ENCODE measurements at places on chromosomes 6 and 20.

DNA sequence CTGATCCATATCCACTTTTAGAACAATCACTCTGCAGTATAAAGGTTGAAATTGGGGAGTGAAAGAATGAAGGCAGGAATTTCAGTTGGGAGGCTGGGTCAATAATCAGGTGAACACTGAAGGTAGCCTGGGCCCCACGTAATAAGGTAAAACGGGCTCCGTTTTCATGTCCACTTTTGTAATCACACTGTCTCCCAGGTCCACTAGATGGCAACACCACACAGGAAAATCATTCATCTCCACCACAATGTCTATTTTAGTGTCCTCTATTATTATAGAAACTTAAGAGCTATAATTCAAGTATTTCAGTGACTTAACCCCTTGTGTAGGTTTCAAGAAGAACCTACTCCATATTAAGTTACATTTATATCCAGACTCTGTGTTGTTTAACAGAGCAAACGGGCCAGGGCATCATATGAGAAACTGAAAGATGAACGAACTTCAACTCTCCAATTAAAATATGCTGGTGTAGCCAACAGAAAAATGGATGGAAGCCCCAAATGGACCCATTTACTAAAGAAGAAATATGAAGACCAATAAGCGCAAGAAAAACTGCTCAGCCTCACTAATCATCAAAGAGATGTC, 45.9 kb upstream of the MC3R start:
- no peak for DNase-seq

- no peak for DNase-seq
These were observed 117.0 kb downstream of the MAP3K7 start for GRCh38 chr6:90469906-90470305.

GRCh38 chr6:70709826-70710225, 42.1 kb downstream of the SMAP1 start:
- no peak for DNase-seq

- no peak for DNase-seq
These were observed 39.3 kb downstream of the HUS1B start for GRCh38 chr6:617456-618100.

GRCh38 chr20:10910535-10911178, 236.9 kb upstream of the JAG1 start:
- no peak for DNase-seq

GRCh38 chr20:58697201-58697866, 4.7 kb downstream of the NPEPL1 start:
- no peak for DNase-seq

GRCh38 chr6:13795041-13795750, 19.2 kb downstream of the MCUR1 start:
- DNase-seq: peak; percentile 86

GRCh38 chr6:134132494-134133141, 80.2 kb upstream of the SLC2A12 start:
- DNase-seq: no peak

- DNase-seq: no peak
These were observed 79.0 kb downstream of the PSMG4 start for GRCh38 chr6:3337521-3338350.

- DNase-seq: no peak
These were observed 146.2 kb downstream of the COL21A1 start for GRCh38 chr6:56101141-56101553.

- no peak for DNase-seq
These were observed 5.8 kb upstream of the TBXT start for GRCh38 chr6:166173281-166173951.

DNA sequence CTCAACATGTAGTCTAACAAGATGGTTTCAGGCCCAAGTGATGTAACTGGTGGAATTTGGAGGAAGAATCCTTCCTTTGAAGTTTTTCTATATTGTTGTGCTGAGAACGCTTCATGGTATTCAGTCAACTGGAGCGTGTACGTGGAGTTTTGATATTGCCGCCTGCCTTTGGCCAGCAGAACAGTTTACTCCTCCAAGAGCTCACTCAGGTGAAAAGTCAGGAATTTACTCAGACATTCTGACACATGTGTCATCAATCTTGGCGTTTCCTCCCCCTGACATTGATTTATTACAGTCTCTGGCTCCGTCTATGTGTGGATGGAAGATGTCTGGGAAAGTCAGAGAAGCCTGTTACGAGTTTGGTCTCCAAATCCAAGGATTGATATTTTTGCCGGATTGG, 19.0 kb upstream of the TGM2 start:
- no peak for DNase-seq

DNA sequence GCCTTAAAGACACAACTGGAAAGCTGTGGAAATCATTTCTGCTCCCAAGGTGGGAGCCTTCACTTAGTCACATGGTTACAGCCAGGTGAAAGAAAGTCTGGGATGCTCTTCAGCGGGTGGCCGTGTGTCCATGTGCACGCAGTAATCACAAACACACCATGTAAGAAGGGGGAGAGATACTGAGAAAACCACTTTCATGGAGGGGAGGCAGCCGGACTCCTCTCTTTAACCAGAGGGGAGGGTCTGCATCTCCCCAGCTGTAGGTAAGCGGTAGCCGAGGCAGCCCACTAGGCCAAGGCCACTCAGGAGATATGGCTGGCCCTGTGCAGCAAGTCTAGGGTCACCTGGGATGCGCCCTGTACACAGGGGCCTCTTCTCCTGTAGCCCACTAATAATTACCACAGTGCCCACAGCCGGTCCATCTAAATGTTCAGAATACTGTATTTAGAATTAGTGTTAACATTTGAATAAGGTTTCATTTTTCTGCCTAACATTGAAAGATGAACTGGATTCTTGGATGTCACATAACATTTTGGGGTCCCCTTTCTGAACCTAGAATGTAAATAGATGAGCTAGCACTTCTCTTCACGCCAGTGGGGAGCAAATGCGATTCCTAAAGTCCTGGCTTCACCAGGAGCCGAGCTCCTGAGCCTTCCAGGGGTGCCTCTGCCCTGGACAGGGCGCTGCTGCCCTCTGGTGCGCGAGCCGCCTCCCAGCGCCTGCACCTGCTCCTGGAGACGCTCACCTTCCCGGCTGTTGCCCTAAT, 15.9 kb downstream of the GPR31 start:
- DNase-seq: peak; percentile 16

- no peak for DNase-seq
These were observed 8.1 kb downstream of the PACSIN1 start for GRCh38 chr6:34473967-34474366.

DNA sequence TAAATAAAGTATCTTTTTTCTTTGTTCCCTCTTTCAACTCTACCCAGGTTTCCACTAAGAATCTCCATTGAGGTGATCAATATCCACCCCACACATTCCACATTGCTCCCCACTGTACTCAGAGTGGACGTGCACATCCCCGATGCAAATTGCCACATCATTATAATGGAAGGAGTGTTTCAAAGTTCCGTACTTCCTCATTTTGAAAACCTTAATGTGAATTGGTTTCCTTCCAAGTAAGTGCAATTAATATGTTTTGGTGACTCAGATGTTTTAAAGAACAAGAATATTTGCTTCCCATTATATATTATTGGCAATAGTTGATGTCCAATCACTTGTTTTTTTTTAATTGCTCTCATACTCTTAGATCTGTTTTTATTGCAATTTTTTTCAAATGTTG, 463.6 kb downstream of the HACE1 start:
- DNase-seq: no peak

- DNase-seq: no peak
These were observed 230.6 kb downstream of the UTRN start for GRCh38 chr6:144515761-144516160.

DNA sequence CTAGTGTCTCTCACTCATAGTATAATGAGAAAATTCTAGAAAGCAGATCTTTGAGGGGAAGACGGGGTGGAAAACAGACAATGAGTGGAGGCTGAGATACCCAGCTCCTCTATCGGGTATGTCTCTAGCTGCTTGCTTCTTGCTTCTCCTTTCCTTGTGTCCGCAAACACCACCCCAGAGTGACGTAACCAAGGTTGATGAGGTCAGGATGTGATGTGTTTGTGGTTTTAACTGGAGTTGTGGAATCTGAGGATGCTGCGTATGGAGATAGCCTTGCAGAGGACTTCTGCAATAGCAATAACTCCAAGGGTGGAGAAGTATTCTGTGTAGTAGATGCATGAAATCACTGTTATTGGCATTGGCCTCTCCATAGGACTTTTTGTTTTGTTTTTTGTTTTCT, 132.7 kb upstream of the IFNGR1 start:
- no peak for DNase-seq

DNA sequence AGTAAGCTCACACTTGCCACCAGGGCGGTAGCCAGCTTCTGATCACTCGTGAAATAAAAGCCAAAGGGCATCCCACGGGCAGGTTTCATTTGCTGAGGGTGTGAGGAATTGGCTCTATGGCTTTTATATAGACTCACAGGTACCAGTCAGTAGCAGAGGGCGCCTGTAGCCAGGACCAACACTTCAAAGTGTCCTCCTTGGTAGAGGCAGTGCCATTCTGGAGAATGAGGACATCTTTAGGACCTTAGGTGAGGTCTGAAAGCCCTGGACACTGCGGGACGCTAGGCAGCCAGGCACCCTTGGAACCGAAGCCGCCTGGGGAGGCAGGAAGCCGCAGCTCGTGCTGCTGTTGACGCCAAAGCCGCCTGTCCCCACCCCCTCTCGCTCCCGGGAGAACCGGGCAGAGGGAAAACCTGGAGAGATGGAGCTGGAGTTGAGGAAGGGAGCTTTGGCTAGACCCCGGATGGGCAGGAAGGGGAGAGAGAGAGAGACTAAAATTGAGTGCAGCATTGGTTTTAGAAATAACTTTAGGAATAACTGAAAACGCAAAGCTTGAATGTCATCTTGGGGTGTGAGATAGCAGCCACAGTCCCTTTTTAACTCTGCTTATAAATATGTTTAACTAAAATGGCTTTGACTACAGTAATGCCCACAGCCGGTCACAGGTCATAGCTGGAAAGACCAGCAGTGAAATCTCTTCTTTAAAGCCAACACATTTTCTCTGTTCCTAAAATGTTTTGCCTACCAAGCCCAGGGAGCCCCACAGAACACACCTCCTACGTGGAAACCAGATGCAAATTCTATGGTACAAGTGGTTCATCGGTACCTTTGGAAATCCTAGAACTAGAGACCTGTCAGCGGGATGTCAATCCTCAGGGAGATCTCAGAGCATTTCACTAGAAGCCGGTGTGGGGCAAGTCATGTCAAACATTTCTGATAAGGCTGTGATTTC, 128.5 kb upstream of the CDYL start:
- DNase-seq: no peak

DNA sequence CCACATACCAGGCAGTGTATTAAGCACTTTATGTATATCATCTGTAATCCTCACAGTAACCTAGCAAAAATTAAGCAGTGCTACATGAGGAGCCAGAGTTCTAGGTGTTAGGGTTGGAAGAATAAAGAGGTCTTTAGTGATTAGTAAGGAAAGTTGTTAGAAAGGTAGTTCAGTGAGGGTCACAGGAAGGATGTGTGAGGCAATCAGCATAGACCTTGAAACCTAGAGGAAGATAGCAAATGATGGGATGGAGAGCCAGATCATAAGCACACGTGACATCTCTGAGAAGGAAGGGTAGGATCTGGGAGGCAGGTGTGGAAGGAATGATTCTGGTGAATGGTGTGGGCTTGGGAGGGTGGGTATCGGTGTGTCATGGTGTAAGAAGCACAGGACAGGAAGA, 2.2 kb downstream of the KAT14 start:
- no peak for DNase-seq

- no peak for DNase-seq
These were observed 21.1 kb downstream of the AKAP7 start for GRCh38 chr6:131156411-131156810.

- DNase-seq: no peak
These were observed 144.5 kb upstream of the FLRT3 start for GRCh38 chr20:14481863-14482262.

- DNase-seq: no peak
These were observed 227.5 kb downstream of the ATXN1 start for GRCh38 chr6:16533721-16534136.

GRCh38 chr6:38396209-38396608, 243.5 kb downstream of the BTBD9 start:
- no peak for DNase-seq

DNA sequence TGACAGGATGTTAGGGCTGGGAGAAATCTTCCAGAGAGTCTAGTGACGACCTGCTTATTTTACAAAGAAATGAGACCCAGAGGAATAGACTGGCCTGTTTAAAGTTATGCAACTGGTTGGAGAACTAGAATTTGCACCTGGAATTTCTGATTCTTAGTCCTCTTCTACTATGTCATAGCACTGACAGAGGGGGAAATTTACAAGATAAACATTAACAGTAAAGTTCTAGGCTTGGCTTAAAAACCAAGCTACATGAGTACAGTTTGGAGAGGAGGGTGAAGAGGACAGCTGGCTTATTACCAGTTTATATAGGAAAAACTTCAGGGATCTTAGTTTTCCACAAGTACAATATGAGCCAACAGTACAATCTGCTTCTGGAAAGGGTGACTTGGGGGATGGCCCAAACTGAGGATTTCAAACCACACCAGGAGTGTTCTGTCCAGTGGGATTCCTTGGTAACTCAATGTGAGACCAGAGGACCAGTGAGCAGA, 269.6 kb downstream of the CD109 start:
- DNase-seq: no peak

DNA sequence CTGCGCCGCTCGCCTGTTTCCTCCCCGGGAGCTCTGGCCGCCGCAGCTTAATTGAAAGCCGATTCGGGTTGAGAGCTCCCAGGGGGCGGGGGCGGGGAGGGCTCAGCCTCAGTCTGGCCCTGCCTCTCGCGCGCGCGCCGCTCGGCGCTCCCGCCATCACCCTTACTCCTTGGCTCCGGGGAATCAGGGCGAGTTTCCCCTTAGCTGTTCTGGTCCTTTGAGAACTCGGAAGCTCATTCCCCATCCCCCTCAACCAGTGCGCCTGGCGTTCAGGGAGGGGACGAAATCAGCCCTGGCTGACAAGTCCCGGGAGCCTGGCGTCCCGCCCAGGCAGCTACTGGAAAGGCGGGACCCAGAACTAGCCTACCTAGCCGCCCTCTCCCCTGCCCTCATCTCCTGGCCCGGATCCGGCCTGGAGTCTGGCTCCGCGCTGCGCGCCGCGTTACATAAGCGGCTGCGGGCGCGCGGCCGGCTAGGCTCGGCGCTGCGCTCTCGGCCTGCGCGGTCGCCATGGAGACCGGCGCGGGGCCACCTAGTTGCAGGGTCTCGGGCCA, 2.8 kb downstream of the SLC12A5 start:
- DNase-seq: no peak

DNA sequence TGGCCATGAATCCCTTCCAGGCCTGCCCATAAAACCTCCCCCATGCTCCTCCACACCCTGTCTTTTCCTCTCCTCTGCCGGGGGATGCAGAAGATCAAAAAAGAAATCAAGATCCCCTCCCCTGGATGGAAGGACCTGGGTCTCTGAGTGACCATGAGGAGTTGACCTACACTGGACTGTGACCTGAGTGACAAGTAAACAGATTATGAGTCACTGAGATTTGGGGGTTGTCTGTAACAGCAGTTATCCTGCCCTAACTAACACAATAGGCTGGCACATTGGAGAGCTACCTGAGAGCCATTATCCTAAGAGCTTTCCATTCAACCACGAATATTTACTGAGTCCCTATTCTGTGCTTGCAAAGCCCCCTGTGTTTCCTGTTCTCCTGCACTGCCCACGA, 28.4 kb upstream of the SIRPA start:
- DNase-seq: no peak

GRCh38 chr6:42696526-42697267, 25.7 kb downstream of the PRPH2 start:
- no peak for DNase-seq

- DNase-seq: no peak
These were observed 23.5 kb upstream of the OCSTAMP start for GRCh38 chr20:46573788-46574584.

- no peak for DNase-seq
These were observed 125.4 kb downstream of the HIVEP1 start for GRCh38 chr6:12137480-12137879.

- no peak for DNase-seq
These were observed 104.0 kb downstream of the ISM1 start for GRCh38 chr20:13325033-13325432.

GRCh38 chr6:133079901-133080300, 161.3 kb upstream of the EYA4 start:
- no peak for DNase-seq

Measured in stimulated activated CD4-positive, alpha-beta T cell treated with anti-CD3 and anti-CD28 coated beads, Interleukin-1b, Interleukin-23, amount 100 ng/mL, for 24 hours (primary cell).